ENCODE measurements at places on chromosomes 5 and 9.

DNA sequence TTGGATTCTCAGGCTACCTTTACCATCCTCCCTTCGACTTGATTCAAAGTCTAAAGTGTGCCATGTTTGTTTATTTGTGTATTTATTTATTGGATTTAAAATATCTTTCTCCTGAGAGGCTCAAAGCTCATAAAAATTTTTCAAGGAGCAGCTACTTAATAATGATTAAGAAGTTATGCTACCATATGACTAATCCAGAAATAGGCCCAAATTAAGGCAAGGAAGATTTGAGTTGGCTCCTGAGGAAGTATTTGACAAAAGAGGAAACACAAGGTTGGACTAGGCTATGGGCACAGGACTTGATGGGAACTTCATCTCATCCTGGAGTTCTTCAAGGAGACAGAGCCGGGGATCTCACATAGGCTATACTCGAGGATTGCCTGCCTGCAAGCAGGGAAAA is 22.4 kb upstream of the PPP2CA start:
- no peak for DNase-seq

DNA sequence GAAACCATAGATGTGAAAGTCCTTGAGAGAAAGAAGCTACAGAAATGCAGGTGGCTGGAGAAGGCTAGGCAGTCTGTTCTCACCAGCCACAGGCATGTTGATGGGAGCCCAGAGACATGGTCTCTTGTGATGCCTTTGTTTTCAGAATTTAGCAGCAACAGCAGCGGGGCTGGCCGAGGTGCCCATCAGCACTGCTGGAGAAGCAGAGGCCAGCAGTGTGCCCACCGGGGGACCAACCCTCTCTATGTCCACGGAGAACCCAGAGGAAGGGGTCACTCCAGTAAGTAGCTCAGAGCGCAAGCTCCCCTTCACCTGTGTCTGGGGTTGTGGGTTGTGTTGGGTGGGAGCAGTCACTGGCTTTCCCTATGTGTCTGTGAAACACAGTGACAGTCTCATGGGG is 59.6 kb downstream of the COL15A1 start:
- no peak for DNase-seq

DNA sequence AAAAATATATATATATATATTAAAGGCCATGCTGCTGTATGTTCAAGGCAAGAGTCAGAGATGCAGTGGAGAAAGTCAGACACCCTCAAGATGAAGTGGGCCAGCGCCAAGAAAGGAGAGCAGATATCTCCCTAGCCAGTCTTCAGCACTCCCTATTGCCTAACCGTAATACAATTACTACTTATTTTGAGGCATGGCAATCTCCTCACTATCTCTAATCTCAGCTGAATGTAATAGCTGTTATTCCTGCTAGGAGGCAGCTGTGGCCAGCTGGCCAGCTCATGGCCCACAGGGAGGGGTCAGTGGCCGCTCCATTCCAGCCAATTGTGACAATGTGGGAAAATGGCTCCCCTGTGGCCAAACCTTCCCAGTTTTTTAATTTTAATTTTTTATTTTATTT is 87.5 kb upstream of the FBXW11 start:
- no peak for DNase-seq

DNA sequence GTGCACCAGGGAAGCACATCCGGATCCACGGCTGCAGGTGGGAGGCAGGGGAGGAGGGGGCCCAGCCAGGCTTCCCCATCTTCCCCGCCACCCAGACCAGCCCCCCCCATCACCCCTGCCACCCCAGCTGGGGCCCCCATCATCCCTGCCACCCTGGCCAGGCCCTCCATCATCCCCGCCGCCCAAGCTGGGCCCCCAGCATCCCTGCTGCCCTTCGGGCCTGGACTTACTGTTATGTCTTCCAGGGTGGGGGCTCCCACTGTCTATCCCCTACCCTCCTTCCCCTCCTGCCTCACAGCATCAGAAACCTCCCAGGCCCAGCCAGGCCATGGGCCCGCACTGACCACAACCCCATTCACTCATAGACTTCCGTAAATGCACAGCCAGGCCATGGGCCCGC is 27.5 kb downstream of the SLC6A18 start:
- no peak for DNase-seq

DNA sequence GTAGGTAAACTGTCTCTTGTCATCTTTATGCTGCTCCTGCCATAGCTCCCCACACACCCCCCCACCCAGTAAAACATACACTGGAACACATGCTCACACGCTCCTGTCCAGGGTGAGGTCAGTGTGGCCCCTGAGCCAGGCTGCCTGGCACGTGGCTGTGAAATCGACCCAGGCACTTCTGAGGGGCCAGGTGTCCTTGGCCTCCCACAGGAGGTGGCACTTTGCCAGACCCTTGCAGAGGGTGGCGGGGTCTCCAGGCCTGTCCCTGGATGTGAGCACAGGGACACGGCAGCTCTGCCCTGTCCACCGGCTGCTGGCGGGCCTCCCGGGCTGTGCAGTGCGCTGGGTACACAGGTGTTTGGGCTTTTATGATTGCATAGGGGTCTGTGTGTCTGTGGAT is 10.0 kb upstream of the CRB2 start:
- DNase-seq, result no peak

DNA sequence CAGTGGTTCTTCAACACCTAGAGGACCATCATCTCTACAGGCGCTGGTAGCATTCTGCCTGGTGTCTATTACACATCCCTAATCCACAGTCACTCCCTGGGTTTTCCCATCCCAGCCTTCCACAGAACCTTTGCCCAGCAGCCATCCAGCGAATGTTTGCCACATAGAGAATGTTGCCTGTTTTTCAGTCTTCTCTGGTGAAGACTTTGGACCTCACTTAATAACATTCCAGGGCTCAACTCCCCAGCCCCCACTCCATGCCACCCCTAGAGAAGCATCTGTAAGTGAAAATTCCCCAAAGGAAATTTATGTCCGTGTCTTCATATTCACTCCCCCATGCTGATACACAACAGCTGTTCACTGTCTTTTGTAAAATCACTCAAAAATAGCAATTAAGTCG is 249.6 kb downstream of the AOPEP start:
- no peak for DNase-seq

- no peak for DNase-seq
These were observed 48.0 kb downstream of the MED27 start for GRCh38 chr9:132031467-132032237.

DNA sequence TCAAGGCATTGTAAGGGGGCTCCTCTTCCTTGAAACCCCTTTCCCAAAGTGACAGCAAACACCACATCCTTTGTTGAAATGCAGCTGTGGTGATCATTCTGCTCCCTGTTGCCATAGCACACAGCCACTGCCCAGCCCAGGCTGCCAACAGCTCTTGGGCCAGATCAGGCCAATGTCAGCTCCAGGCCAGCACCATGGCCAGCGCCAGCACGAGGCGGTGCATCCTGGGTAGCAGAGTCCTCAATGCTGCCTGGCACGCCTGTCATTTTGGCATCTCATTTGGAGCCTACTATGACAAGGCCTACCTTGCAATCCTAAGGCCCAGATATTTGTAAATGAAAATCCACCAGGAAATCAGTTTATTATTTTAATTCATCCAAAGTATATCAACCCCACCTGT is 390.6 kb downstream of the DNAH5 start:
- DNase-seq, result no peak

DNA sequence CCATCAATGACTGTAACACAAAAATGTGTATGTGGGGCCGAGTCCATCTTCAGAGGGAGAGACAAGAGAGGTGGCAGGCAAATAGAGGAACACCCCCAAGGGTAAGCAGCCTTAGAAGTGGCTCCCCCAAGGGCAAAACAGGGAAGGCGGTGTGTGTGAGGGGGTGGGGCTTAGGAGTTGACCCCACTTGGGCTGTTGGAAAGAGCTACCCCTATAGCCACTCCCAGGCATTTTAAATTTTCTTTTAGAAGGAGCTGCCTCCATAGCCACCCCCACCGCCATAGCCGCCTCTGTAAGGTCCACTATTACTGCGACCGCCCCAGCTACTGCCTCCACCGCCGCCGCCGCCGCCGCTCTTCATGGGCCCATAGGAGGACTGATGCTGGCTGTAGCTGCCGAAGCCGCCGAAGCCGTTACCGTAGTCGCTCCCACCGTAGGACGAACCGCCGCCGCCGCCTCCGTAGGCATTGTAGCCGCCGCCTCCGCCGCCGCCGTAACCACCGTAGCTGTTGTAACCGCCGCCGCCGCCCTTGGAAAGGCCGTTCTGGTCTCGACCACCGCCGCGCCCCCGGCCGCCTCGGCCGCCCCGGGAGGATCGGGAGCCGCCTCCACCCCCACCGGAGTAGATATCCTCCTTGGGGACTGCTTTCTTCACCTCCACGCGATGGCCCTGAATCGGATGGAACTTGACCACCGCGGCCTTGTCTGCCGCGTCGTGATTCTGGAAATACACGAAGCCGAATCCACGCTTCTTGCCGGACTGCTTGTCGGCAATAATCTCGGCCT is 1.1 kb downstream of the HNRNPA0 start:
- DNase-seq, result no peak

GRCh38 chr9:72292874-72293607 is 72.0 kb downstream of the ZFAND5 start:
- DNase-seq, result no peak

GRCh38 chr9:78828521-78828920 is 531.6 kb downstream of the PSAT1 start:
- no peak for DNase-seq

GRCh38 chr9:123235448-123235847 is 32.9 kb downstream of the STRBP start:
- no peak for DNase-seq

GRCh38 chr9:134298000-134298399 is 28.3 kb upstream of the RXRA start:
- DNase-seq, result no peak

DNA sequence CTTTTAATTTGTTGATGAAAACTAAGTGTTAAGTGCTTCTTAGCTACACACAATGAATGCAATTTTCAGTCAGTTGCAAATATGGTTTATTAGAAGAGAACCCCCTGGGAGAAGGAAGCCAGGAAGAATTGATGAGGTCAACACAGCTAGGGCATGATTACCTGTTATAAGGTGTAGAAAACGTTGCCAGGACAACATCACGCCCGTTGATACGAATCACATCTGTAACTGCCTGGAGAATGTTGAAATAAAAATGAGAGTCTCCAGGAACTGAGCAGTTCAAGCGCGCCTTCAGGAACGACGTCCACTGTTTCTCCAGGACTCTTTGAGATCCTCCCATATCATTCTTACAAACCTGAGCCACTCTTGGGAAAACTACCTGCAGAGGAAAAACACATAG is 88.0 kb downstream of the SEMA6A start:
- no peak for DNase-seq

- DNase-seq, result no peak
These were observed 110.8 kb downstream of the HMHB1 start for GRCh38 chr5:143922718-143923117.

- DNase-seq, result no peak
These were observed 64.6 kb downstream of the EHMT1 start for GRCh38 chr9:137683262-137683864.

GRCh38 chr5:88875341-88876234 is 7.4 kb downstream of the MEF2C start:
- DNase-seq, result no peak

GRCh38 chr5:41151564-41151963 is 61.8 kb downstream of the C6 start:
- no peak for DNase-seq

DNA sequence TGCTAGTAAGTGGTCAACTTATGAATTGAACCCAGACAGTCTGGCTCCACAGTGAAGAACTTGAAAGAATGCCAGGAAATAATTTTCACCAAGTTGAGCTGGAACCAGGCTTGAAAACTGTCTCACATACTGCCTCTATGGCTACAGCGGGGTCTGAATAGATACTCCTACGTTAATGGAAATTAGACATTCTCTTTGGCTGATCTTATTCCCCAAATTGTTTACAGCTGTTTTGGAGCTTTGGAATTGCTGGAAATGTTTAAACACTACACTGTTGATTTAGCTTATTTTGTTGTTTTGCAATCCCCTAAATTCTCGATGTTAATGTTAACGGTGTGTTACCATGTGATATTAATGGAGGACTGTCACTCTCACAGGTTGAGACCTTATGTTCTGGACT is 146.4 kb downstream of the FBXL7 start:
- DNase-seq, result no peak

GRCh38 chr5:36841677-36842076 is 34.9 kb upstream of the NIPBL start:
- DNase-seq, result no peak

DNA sequence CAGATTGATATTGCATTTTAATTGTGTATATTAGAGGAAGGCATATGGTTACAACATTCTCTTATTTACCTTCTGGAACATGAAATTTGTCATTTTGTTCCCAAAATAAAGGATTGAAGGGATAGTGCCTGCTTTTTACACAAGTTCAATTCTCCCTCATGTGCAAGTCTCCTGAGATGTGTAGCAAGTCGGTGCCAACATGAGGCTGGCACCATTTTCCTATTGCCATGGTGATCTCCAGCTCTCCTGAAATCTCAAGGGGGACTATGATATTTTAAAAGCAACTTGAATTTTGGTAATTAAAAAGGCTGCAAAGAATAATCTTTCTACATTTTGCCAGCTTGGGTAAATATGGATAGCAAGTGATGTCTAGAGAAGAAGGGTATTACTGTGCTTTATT is 693.3 kb upstream of the WWC1 start:
- DNase-seq, result no peak

- DNase-seq, result no peak
These were observed 44.0 kb upstream of the SVEP1 start for GRCh38 chr9:110623462-110624025.

- DNase-seq, result no peak
These were observed 163.2 kb downstream of the ARRDC3 start for GRCh38 chr5:91219803-91220371.

GRCh38 chr5:121681229-121681855 is 170.3 kb upstream of the FTMT start:
- DNase-seq, result no peak

DNA sequence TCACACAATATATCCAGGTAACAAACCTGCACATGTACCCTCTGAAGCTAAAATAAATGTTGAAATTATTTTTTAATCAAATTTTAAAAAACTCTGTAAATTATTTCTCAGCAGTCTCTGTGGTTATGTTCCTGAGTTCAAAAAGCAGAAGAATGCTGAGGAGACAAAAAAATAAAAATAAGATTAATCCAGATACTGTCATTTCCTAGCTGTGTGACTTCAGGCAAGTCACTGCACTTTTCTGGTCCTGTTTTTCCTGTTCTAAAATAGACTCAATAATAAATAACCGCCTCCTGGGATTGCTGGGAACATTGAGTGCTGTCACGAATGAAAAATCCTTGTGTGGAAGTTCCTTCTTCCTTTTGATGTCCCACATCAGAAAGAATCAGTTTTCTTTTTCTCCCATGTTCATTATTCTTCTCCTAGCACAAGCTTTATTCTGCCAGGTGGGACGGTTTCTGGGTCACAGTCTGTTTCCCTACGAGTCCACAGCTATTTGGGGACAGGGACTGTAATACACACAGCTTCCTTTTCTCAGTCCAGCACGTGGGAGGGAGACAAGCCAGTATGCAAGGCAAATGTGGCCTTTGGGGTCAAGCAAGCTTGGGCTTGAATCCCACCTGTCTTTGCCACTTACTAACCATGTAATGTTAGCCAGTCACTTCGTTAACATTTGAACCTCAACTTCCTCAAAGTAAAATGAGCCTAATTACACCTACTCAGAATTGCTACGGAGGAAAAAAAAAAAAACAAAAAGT is 156.9 kb downstream of the TRIM32 start:
- no peak for DNase-seq

Measured in AG04450 (cell line).